ENCODE measurements at places on chromosomes 12 and 14.

DNA sequence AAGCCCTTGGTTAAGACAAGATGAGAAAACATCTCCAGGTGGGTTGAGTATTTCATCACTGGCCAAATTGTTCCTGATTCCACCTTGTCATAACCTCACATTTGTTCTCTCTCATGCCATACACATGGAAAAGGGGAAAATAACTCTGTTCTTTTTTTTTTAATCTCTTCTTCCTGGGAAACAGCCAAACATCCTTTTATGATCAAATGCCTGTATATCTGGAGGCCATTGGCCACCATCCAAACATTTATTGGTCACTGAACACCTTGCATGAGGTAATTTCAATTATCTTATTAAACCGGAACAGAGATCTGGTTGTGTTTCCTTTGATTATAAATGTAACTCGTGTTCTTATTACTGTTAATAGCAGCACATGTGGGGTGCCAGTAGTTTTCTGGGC, 469.6 kb downstream of the NPAS3 start:
- no peak for DNase-seq

DNA sequence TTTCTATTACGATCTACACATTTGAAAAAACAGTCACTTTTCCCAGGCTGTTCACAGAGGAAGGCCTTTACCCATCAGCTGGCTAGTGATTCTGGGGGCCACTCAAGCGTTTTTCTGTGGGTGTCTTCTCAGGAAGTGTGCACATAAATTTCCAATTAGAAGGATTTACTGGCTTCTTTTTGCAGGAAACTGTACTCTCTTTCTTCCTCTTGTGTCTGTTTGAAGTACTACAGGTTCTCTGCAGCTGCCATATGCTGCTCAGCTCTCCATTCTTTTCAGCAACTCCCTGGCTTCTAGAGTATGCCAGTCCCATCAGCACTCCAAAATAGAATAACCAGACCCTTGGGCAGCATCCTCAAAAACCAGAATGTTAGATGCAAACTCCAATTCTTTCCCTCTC, 110.4 kb upstream of the NAV3 start:
- DNase-seq: no peak

DNA sequence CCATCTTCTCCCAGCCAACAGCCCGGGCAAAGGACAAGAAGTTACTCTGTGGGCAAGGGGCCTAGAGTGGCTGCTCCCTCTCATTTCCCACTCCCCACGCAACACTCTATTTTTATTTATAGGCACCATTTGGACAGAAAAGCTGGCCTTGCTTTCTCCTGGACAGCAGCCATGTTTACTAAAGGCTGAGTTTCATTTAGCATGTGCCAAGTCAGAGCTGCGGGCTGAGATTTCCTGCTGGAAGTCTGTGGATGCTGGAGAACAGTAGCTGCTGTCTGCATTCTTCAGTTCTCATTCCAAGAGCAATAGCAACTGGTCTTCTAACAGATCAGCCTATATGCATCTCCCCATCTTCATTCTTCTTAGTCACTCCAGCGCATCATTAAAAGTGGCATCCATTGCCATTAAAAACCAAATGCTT, 8.3 kb downstream of the COL2A1 start:
- DNase-seq: no peak

GRCh38 chr12:113757221-113758002, 208.7 kb downstream of the RBM19 start:
- no peak for DNase-seq

GRCh38 chr12:48459259-48459658, 13.1 kb upstream of the ANP32D start:
- DNase-seq: no peak

GRCh38 chr14:27553790-27554189, 956.0 kb upstream of the NOVA1 start:
- DNase-seq: no peak

DNA sequence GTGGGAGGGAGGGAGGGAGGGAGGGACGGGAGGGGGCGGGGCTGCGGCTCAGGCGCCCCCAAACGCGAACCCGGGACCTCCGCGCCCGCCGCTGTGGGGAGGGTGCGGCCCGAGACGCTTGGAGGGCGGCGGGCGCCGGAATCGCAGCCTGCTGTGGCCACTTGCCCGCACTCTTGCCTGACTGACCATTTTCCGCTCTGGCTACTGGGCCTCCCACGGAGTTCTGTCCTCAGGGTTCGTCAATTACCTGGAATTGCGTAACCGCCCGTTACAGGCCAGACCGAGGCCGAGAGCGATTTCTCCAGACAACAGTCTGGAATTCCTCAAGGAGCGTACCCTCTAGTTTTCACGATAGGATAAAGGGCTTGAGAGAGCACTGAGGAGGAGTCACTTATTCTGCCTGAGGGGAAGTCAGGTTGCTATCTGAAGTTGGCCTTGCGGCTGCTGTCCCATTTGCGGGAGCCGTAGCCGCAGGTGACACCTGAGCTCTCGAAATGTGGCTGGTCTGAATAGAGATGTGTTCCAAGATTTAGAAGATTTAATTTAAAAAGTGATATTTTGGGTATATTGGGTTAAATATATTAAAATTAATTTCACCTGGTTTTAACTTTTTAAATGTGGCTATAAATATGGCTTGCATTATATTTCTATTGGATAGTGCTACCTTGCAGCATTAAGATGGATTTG, 446 bp upstream of the ZNF641 start:
- DNase-seq: no peak

DNA sequence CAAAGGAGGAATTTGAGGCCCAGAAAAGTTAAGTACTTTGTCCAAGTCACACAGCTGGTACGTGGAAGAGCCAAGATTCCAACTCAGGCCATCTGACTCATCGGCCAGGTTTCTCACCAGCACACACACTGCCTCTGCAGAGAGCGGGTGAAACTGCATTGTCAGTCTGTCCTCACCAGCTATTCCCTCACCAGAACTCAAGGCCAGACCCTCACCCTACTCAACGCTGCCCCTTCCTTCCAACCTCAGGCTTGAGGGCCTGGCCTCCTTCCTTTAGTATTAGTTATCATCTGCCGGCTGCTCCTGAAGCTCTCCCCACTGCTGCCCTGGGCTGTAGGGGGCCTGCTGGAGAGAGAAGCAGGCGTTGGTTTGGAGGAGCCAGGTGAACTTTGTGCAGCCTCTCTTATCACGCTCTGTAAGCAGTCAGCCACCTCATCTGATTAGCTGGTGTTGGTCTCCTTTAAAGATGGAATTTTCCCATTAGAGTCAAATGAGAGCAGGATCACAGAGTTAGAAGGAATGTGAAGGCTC, 16.6 kb upstream of the PLEK2 start:
- no peak for DNase-seq

DNA sequence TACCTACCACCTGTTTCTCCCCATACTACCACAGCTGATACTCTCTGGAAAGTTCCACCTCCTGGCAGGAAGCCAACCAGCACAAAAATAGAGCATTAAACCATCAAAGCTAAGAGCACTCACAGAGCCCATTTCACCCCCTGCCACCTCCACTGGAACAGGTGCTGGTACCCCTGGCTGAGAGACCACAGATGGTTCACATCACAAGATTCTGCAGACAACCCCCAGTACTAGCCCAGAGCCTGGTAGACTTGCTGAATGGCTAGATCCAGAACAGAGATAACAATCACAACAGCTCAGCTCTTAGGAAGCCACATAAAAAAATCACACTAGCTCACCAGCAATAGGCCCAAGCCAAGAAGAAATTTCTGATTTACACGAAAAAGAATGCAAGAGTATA, 855.2 kb downstream of the FSCB start:
- DNase-seq: no peak

DNA sequence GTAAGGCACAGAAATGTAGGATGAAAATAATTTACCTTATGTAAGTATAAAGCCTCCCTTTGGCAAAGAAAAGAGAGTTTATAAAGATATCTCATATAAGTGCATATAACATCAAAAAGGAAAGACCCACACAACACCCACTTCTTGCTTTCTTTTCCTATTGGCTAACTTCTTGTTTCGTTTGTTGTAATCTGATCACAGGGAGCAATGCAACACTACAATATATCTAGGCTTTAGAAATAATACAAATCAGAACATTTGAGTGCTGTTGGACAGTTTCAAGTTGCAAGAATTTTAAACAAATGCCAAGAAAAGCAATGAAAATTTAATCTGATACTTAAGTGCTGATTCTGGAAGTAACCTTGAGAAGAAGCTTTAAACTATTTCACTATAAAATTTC, 1.3 kb downstream of the FGD6 start:
- no peak for DNase-seq

DNA sequence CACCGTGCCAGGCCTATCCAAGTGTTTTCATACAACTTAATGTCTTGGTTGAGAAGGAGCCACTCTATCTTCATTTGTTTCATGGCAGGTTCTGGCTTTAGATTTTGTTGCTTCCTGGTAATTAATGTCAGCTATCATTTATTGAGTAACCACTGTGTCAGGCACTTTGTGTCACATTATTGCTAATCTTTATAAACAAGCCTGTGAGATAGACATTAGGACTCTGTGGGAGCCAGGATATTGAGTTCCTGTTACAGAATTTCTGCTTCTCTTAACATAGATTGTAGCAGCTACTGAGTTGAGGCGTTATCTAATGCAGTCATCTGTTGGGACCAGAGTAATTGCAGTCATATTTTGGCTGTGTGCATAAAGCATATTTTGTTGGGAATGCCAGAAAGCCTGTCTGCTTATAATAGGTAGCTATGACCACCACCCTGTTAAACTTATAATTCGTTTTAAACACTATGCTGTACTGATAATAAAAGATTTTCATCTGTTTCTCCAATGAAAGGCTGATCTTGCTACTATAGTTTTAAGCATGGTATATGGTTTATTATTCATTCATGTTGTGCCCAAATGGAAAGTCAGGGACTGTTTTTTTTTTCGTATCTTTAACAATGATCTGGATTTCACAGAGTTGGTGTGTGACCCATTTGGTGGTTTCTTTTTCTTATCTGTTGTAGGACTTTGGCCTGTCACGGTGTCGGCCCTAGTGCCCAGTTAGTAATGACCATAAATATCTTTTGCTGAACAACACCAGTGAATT, 432.6 kb downstream of the PCNX1 start:
- no peak for DNase-seq

- peak; percentile 59 for DNase-seq
These were observed 14.1 kb downstream of the RILPL1 start for GRCh38 chr12:123519141-123520001.

GRCh38 chr14:71466946-71467345, 465.3 kb upstream of the RGS6 start:
- DNase-seq: no peak

DNA sequence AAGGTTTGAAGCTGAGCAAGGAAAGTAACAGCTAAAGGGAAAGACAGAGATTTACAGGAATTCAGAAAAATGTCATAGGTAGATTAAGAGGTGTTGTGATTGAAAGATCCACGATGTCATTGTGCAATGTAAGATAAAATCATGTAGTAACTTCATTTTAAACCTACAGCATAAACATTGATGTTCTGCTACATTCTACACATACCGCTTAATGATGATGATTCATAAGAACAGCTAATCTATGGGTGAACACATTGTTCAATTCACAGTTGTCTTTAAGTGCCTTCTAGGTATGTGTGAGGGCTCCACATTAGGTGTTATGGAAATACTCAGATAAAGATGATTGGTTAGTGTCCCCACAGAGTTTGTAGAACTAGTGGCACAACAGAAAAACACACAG, 170.9 kb downstream of the GRIP1 start:
- DNase-seq: no peak

- DNase-seq: no peak
These were observed 125.6 kb upstream of the FGD4 start for GRCh38 chr12:32273712-32274111.

- DNase-seq: no peak
These were observed 51.4 kb upstream of the CCT2 start for GRCh38 chr12:69533844-69534243.

DNA sequence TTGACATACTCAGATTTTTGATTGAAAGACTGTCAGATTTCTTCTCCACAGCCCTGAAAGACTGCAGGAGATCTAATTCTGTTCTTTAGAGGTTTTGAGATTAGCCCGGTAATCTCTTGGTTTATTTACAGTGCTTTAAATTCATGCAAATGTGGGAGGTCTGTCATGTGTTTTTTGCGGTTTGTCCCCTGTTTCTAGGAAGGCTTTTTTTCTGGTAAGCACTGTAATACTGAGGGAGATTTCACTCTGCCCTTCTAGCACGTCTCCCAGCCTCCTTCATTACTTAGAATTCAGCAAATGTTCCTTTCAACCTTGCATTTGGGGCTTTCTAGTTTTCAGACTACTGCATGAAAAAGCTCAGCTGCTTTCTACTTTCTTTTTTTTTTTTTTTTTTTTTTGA, 31.1 kb downstream of the GPHN start:
- DNase-seq: no peak

DNA sequence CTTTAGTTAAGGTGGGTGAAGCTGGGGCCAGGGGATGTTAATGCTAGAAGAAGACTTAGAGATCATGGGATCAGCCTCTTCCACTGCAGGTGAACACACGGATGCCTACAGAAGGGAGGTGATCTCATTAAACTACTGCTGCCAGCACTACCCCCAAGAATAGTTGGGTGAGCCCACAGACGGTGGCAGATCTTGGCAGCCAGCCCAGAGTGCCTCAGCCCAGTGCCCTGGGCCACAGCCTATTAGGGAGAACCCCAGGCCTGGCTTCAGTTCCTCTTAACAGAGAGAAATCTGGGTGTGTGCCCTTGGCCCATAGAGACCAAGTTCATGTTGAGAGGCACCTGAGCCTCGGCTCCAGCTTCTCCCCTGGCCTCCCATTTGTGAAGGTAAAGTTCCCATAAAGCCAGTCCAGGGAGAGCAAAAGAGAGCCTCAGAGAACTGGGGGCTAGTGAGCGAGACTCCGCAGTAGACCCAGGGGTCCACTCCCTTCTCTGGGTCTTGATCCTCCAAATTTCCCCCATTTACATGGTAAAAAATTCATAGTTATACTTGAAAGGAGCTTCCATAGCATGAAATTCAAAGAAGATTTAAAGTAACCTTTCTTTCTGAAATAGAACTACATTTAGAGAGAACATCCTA, 125.0 kb upstream of the CCND2 start:
- DNase-seq: no peak

DNA sequence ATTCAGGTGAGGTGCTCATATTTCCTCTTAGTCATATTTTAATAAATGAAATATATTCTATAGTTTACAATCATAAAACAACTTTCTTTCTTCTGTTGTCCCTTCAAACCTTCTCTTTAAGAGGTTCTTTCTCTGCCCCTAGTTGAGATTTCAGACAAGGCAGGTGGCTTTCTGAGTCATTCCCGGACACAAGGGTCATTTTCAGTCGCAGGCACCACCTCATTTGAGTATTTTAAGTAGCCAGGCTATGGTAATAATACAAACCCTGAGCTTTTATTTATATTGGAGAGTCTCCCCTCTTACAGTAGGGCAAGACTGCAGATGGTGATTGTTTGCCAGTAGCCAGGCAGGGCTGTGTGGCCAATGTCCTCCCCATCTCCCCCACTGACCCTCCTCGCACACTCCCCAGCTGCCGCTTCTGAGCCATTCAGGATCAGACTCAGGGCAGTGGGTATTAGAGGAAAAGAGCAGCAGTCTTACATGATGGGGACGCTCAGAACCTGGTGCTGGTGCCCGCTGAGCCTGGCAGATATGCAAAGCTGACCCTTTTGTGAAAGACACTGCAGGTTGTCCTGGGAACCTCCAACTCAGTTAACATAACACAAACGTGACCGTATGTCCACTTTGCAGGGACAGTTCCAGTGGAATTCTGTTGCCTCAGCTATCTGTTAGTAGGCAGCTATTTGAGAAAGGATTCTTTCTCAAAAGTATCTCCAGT, 101.1 kb upstream of the BCL2L14 start:
- DNase-seq: no peak

- DNase-seq: no peak
These were observed 138.7 kb downstream of the PDE3A start for GRCh38 chr12:20507056-20507455.

Data from mesothelial cell of epicardium (in vitro differentiated cells).